Activated CD4-positive, alpha-beta memory T cell treated with anti-CD3 and anti-CD28 coated beads, Interleukin-2, amount 10 ng/mL, durations not matched to agents 7 days and 5 days (primary cell): ENCODE measurements at places on chromosomes 1 and 21. TPM values are rescaled to one million over a fixed set of nuclear protein-coding genes. Genes with fewer than 3 reads are reported as not detected.

DNA sequence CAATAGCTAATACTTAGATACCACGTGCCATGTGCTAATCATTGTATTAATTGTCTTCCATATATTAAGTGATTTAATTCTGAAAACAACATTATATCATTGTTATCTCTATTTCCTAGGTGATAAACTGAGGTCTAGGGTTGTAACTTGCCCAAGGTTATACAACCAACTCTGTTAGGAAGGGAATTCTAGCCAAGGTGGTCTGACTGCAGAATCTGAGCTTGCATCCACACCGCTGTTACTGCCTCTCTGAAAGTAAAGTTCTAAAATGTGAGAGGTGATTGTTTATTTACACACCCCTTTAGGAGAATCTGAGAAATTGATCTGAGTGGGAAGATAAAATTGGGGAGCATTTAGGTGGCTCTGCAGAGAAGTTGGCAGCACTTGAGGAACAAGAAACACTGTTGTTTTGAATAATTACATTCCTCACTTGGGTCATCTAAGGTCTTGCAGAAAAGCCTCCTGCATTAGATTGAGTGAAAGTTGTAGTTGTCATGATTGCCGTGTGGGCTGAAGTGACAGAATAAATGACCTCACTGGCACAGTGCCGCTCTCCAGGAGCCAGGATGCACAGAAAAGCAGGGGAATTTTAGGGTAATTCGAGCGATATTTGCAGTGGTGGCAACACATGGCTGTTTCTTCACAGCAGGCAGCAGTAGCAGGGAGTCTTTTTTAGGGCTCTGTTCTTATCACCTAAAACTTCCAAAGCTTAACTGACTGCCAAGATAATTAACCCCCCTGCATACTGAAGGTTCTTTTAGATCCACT, 121.7 kb downstream of the ADGRL4 start:
- H3K4me1 ChIP-seq: no peaks in the 10 kb centered on the region
- H3K27ac ChIP-seq: no peak overlapping the region
- H3K36me3 ChIP-seq: no peaks in the 10 kb centered on the region
- no peak for DNase-seq
- H3K4me3 ChIP-seq: no peak overlapping the region

DNA sequence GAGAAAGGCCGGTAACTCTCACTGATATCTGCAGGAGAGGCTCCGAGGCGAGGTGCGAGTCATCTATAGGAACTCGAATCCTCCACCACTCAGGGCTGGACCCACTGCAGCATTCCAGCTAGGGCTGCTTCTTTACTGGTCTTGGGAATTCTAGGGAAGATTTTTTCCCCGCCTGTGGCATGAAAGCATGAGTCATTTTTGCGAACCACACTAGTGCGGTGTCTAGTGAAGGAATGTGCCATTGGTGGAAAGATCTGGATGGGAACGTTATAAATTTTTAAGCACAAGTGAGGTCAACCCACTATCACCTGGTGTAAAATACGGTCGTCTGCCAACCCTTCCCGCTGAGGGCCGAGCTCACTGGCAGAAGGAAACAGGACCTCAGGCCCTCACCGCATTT, 49.7 kb downstream of the SYF2 start:
- H3K27ac ChIP-seq: no peak overlapping the region
- H3K27me3 ChIP-seq: peaks cover 9% of the 10 kb centered on the region
- H3K4me1 ChIP-seq: no peaks in the 10 kb centered on the region
- no peaks in the 10 kb centered on the region for H3K36me3 ChIP-seq
- no peak for DNase-seq
- H3K4me3 ChIP-seq: no peak overlapping the region

DNA sequence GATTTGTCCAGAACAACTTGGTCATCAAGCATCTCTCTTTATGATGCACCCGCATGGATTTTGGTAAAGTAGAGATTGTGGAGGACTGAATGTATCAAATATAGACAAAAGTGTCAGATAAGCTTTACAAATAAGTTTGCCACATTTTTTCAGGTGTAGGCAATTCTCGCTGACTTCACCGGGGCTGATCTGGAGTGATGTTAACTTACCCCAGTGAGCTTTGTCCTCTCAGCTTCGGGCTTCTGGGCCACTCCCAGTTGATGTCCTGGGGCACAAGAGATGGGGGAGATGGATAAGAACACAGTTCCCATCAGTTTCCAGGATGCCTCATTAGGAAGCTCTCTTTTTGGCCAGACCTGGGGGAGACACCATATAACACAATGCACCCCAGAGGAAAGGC, 117.7 kb downstream of the ETS2 start:
- peaks cover 2% of the 10 kb centered on the region for H3K4me1 ChIP-seq
- DNase-seq: no peak
- peaks cover 12% of the 10 kb centered on the region for H3K27me3 ChIP-seq
- no peak overlapping the region for H3K27ac ChIP-seq
- H3K4me3 ChIP-seq: no peak overlapping the region

- no peaks in the 10 kb centered on the region for H3K4me1 ChIP-seq
- DNase-seq: no peak
- no peak overlapping the region for H3K4me3 ChIP-seq
- H3K27ac ChIP-seq: no peak overlapping the region
- H3K27me3 ChIP-seq: no peaks in the 10 kb centered on the region
- no peaks in the 10 kb centered on the region for H3K36me3 ChIP-seq
Observed at GRCh38 chr1:2875707-2876561, 74.4 kb upstream of the TTC34 start.

DNA sequence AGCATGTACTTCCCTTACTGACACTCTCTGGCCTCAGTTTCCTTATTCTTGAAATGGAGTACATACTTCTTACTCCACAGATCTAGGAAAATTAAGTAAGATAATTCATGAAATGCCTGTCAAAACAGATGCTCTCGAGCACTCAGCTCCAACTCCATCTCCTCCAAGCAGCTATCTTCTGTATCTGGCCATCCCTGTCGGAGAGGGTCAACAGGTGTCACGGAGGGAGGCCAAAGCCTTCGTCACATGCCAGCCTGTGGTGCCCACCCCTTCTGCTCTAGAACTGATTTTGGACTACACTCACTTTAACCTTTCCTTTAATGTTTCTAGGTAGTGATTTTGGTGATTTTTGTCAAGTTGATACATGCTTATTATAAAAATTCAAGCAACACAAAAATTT, 18.8 kb upstream of the PKP1 start:
- DNase-seq: no peak
- H3K27ac ChIP-seq: no peak overlapping the region
- no peaks in the 10 kb centered on the region for H3K36me3 ChIP-seq
- no peak overlapping the region for H3K4me3 ChIP-seq
- H3K4me1 ChIP-seq: peaks cover 2% of the 10 kb centered on the region

DNA sequence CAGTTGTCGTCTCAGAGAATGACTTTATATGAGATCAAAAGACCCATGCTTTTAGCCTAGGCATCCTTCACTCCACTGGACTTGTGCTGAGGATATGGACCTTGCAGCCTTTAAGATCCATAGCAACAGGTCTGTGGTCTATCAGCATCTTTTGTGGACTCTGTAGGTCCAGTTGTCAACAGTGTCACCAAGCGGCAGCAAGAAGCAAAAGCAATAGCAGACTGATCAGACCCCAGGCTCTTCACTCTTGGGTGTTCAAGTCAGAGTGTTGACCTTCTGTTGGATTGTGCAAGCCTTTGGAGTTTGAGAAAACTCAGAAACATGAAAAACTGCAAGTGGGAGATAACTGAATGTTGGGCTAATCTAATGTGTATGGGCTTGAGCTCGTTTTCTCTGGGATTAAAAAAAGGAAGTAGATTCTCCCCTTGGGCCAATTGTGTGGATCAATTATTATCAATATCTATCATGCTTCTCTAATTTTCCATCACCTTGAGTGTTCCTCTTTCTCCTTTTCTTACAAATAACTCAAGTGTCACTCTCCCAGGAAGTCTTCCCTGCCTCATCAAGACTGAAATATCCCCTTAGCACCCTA, 144.2 kb downstream of the LYPLAL1 start:
- H3K36me3 ChIP-seq: no peaks in the 10 kb centered on the region
- H3K4me3 ChIP-seq: no peak overlapping the region
- no peaks in the 10 kb centered on the region for H3K4me1 ChIP-seq
- peaks cover 10% of the 10 kb centered on the region for H3K27me3 ChIP-seq
- DNase-seq: no peak
- no peak overlapping the region for H3K27ac ChIP-seq

DNA sequence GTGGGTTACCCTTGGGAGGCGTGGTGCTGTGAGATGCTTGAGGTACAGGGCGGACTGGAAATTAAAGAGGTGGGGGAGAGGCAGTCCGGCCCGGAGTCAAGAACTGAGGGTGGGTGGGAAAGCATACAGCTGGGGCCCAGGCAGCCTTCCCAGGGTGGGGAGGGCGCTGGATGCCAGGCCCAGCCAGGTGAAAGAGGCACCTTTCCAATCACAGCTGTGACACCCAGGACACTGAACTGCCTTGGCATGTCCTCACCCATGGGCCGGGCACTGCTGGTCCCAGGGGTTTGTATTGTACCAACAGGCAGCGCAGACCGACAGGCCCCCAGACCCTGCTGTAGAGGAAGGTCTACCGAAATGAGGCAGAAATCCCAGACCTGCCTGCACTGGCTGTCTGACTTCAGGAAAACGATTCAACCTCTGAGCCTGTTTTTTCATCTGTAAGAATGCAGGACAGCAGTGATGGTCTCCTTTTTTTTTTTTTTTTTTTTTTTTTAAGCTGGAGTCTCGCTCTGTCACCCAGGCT, 9.1 kb downstream of the SLC30A2 start:
- H3K27ac ChIP-seq: no peak overlapping the region
- H3K4me3 ChIP-seq: no peak overlapping the region
- H3K27me3 ChIP-seq: peaks cover 21% of the 10 kb centered on the region
- H3K36me3 ChIP-seq: no peaks in the 10 kb centered on the region
- no peak for DNase-seq
- H3K4me1 ChIP-seq: peaks cover 11% of the 10 kb centered on the region

- no peak overlapping the region for H3K27ac ChIP-seq
- H3K36me3 ChIP-seq: no peaks in the 10 kb centered on the region
- no peak overlapping the region for H3K4me3 ChIP-seq
- no peaks in the 10 kb centered on the region for H3K27me3 ChIP-seq
- peaks cover 28% of the 10 kb centered on the region for H3K4me1 ChIP-seq
- DNase-seq: no peak
Observed at GRCh38 chr1:59141267-59141863, 155.5 kb upstream of the FGGY start.

DNA sequence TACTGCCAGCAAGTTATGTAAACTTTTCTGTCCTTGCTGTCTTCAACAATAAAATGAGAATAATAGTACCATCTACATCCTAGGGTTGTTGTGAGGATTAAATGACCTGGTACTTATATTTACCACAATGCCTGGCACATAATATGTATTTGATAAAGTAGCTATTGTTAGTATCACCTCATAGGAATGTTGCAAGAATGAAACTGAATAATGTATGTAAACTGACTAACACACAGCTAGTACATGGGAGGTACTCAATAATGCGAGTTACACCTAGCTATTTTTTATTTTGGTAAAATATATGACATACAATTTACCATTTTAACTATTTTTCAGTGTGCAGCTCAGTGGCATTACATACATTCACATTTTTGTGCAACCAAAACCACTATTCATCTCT, 169.0 kb upstream of the C8B start:
- DNase-seq: no peak
- H3K4me3 ChIP-seq: no peak overlapping the region
- no peak overlapping the region for H3K27ac ChIP-seq
- no peaks in the 10 kb centered on the region for H3K36me3 ChIP-seq
- no peaks in the 10 kb centered on the region for H3K4me1 ChIP-seq

DNA sequence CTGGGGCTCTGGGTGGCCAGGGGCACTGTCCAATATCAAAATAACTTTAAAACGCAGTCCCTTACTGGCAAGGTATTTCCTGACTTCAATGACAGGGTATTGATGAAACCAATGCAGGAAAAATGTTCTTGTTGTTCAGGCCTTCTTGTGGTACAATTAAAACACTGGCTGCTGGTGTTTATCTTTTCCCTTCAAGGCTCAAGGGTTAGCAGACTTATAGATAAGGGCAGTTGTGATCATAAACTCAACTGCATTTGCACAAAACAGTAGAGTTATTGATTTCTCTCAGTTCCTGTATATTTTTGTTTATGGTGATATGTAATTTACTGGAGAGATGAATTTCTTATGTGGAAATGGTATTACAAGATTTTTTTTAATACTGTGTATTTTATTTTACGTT, 2.7 kb upstream of the CD84 start:
- no peak for DNase-seq
- H3K4me3 ChIP-seq: no peak overlapping the region
- H3K4me1 ChIP-seq: peaks cover 44% of the 10 kb centered on the region

Gene SPRR2F
- not detected for total RNA-seq

Gene TLR5
- 0.23 TPM for total RNA-seq

Gene OR2L3
- not detected for total RNA-seq

Gene DTL
- 59.6 TPM for total RNA-seq

Gene PLXNA2
- total RNA-seq: 0.43 TPM

Gene CR2
- not detected for total RNA-seq

Gene ERICH3
- total RNA-seq: not detected
